Left cardiac atrium (tissue), 4 donors: ENCODE measurements at places on chromosomes 6 and 20. TPM values are rescaled to one million over a fixed set of nuclear protein-coding genes. Genes with fewer than 3 reads are reported as not detected.

- DNase-seq, result no peak
Observed at GRCh38 chr6:34236131-34236442, 586 bp upstream of the HMGA1 start.

Gene MAFB
- 24.8 TPM for total RNA-seq

- no peak for DNase-seq
Observed at GRCh38 chr20:33781945-33782344, 29.2 kb upstream of the CHMP4B start.

DNA sequence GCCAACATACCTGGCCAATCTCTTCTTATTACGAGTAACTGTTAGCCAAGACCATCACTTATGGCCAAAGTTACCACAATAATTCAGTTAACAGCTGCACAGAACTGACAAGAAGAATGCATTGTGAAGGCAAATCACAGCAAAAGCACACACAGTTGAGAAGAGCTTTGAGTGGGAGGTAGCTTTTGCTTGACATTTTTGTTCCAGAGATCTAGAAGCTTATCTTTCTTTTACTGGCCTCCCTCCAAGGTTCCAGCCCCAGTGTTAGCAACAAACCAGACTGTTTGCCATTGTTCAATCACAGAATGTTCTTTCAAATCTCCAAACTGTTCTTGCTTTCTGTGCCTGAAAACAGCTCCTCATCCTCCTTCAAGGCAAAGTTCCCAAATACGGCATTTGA lies 35.9 kb upstream of the IRAK1BP1 start:
- DNase-seq, result no peak

Gene BPIFA3
- not detected for total RNA-seq

Gene CCR6
- not detected for total RNA-seq

DNA sequence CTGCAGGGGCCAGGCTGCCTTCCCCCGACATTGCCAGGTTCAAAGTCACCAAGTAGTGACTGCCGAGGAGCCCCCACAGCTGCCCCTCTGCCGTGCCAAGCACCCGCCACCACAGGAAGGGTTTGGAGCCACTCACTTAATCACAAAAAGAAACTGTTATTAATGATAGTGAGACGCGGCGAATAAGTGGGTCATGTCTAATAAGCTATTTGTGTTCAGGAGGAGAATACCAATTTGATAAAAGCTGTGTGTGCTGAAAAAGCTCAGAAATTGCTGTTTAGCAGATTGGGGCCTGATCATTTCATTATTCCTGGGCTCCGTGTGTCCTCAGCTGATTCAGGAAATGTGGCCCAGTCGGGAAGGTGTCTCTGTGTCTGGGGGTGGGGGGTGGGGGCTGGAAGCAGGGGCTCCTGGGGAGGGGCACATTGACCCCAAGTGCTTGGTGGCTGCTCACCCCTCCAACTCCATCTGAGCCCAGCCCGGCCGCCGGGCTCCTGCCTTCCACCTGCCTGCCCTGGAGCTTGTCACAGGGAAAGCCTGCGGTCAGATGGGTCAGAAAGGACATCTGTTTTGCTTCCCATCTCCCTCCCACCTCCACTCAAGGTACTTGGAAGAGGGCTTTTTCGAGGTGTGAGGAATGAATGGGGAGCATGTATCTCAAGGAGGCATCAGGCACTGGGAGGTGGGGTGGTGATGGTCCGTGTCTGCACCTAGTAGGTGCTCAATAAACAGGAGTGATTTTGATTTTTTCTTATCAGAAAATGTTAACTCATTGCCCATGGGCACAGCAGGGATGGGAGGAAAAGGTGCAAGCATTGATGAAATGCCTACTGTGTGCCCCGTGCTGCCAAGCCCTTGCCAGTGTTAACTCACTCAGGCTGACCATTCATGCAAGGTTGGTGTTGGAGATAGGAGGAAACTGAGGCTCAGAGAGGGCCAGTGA lies 3.0 kb downstream of the VSTM2L start:
- no peak for DNase-seq

DNA sequence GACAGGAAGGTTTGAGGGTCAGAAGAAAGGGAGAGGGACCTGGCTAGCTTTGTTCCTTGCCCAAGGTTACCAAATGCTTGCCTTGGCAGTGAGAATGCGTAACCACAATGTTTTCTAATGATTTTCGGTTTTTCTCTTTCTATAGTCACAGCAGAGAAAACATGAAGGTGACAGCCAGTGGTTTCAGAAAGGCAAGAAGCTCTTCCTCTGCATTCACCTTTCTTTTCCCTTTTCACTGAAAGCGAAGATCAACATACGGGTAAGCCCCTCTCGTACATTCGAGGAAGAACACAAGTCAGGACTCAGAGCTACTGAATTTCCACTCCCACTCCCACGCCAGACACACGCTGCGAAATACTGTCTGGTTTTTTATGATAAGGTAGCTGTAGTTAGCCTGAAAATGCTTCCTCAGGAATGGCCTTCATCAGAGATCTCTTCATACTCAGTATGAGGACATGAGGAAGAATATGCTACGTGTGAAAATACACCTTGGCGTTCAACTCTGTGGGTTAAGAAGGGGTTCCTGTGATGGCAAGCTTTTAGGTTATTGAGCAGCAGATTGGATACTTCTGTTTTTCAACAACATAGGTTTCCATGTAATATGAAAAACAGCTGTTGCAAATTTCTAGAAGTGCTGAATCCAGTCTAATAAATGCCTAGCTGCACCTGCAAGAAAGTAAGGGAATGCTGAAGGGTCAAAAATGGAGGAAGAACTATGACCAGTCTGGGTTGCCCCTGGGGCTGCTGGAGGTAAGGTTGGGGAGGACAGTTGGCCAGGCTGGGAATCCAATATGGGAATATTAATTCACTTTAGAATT lies 7.4 kb upstream of the CD83 start:
- DNase-seq, result no peak

DNA sequence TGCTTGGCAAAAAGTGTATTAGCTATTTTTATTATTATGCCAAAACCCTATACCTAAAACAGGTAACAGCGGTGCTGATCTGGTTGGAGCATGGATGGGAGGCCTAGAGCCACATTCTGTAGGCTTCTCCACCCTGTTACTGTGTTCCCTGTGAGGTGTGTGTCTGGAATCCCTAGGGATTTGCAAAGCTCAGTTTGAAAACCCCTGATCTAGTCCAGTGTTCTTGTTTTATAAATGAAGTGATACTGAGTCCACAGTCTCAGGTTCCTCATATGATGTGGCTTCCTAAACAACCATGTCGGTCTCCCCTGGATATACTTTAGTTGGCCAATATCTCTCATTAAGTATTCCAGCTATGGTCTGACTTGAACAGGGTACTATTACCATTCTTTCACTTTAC lies 16.3 kb downstream of the ACSS2 start:
- DNase-seq, result no peak

Gene SNAI1
- 2.7 TPM for total RNA-seq

GRCh38 chr6:73309535-73309784 lies 44.6 kb downstream of the DPPA5 start:
- no peak for DNase-seq

GRCh38 chr20:34131491-34131890 lies 19.4 kb upstream of the EIF2S2 start:
- DNase-seq, result no peak

GRCh38 chr6:138987080-138987642 lies 892 bp downstream of the REPS1 start:
- DNase-seq, result peak; percentile 39

Gene NFKBIL1
- 14.8 TPM for total RNA-seq

DNA sequence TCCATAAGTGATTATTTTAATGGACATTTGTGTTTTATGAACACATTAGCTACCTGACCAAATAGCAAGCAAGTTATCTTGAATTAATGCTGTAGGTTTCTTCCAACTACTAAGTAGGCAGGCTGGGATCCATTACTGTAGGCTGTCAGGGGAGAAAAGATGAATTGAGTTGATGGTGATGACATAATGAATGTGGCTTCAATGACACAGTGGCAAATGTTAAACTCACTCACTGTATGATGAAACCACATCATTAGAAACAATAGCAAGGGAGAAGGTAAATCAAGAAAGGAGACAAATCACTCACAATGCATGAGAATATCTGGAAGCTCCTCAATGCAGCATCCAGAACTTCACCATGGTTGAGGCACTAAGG lies 529.7 kb upstream of the CITED2 start:
- DNase-seq, result no peak

GRCh38 chr6:71277926-71278600 lies 10.5 kb upstream of the OGFRL1 start:
- DNase-seq, result no peak

- DNase-seq, result no peak
Observed at GRCh38 chr20:49758781-49759180, 45.1 kb upstream of the B4GALT5 start.

Gene IMPG1
- not detected for total RNA-seq

- peak; percentile 66 for DNase-seq
Observed at GRCh38 chr6:150711584-150712504, 112.2 kb downstream of the PLEKHG1 start.

DNA sequence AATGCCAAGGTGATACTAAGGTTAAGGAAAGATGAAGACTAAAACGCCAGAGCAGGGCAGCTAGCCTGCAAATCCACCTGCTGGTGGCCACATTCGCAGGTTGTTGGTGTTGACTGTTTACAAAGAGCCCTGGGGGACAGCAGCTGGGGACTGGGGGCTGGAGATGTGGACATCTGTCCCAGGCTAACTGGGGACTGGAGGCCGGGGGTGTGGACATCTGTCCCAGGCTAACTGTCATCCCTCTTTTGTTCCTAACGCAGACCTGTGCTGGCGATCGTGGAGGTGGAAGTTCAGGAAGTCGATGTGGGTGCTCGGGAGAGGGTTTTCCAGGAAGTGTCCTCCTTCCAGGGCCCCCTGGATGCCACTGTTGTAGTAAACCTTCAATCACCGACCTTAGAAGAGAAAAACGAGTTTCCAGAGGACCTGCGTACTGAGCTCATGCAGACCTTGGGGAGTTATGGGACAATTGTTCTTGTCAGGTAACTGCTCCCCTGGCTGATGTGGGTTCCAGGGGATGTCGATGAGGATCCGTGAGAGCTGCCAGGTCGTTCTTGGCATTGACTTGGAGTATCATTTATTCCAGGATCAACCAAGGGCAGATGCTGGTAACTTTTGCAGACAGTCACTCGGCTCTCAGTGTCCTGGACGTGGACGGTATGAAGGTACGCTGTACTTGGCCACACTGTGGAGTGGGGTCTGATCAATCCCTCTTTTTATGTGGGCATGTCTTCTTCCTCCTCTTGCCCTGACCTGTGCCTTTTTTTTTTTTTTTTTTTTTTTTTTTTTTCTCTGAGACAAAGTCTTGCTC lies 87.0 kb downstream of the SERAC1 start:
- no peak for DNase-seq

- peak; percentile 37 for DNase-seq
Observed at GRCh38 chr6:24666097-24666640, 530 bp downstream of the TDP2 start.

Gene BEND3
- 2.0 TPM for total RNA-seq

Gene SYCP2L
- total RNA-seq, result 0.73 TPM

- DNase-seq, result no peak
Observed at GRCh38 chr6:48973491-48973890, 489.6 kb downstream of the MMUT start.

DNA sequence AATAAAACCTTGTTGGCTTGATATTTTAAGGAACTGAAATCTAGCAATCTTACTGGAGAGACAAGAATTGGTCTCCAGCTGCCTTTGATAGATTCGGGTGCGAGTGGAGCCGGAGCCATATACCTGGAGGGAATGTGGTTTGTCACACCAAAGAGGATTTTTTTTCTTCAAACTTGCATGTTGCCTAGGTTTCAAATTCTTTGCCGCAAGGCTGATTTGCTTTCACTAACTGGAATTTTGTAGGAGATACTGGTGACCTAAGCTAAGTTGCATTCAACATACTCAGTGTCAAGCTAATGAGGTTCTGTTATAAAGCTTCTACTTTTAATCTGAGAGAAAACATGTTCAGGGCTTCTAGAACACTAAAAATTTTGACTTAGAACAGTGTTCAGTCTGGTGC lies 39.7 kb upstream of the ASIP start:
- no peak for DNase-seq

GRCh38 chr6:47512872-47513271 lies 35.3 kb downstream of the CD2AP start:
- DNase-seq, result no peak

Gene PRL
- not detected for total RNA-seq

Gene GRM1
- total RNA-seq, result 0.52 TPM
